Stimulated activated naive B cell treated with anti-CD40 and anti-IgM and Interleukin-4, amounts not matched to agents 10 μg/mL and 1 μg/mL and 100 μg/mL, for 72 hours (primary cell): ENCODE measurements at places on chromosomes 6 and 20.

DNA sequence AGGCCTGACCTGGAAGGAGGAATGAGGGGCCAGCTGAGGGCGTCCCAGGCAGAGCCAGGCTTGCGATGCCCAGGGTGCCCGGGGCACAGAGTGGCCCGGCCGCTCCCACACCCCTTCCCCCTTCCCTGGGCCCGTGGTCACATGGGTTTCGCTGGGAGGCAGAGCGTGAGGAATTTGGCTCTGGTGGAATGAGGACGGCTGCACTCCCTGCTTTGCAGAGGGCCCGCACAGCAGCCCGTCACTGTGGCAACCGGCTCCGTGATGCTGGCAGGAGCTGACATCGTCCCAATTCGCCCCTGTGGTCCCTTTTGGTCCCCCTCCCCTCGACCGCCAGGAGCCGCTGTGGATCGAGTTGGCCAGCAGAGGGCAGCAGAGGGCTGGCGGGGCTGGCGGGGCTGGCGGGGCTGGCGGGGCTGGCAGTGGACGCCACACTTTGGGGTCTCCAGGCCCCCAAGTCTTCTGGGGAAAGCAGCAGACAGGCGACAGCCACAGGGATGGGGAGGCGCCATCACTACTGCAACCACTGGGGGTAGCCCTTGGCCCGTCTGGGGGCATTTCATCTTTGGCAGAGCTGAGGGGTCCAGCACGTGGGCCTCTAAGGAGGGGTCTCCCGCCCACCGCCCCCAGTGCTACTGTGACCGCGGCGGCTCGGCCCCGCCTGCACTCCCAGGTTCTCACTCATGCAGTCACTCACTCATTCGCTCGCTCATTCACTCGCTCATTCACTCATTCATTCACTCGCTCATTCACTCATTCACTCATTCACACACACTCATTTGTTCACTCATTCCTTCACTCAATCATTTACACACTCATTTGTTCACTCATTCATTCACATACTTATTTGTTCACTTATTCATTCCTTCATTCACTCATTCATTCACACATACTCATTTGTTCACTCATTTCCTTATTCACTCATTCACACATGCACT, 49.7 kb upstream of the BHLHE23 start:
- DNase-seq = no peak

DNA sequence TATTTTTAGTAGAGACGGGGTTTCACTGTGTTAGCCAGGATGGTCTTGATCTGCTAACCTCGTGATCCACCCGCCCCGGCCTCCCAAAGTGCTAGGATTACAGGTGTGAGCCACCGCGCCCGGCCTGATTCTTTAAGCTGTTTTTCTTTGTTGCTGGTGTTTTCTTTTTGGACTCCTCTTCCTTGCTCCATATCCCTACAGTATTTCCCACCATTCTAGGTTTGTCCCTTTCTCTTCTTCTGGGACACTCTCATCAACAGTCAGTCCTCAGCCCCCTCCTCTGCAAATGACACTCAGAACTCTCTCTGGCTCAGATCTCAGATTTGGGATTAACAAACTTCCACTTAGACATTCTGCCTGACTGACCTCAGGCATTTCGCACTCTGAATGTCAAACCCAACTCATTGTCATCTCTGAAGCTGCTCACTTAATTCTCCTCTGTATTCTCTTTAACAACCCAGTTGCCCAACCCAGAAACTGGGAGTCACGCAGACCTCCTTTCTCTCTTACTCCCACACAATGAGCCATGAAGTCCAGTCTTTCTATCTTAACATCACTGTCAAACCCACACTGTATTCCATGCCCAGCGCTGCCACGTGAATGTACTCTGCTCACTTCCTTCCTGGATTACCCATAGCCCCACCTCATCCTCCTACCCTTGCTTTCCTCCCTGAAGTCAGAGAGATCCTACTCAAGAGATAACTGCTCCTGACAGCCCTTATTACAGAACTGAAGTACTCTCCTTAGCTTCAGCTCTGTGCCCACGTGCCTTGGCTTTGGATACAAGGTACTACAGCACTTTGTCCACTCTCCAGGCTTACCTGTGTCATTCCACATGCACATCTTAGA, 2.6 kb downstream of the MPIG6B start:
- DNase-seq = no peak

- no peak for DNase-seq
These were observed 182.3 kb downstream of the SASH1 start for GRCh38 chr6:148524976-148525375.

DNA sequence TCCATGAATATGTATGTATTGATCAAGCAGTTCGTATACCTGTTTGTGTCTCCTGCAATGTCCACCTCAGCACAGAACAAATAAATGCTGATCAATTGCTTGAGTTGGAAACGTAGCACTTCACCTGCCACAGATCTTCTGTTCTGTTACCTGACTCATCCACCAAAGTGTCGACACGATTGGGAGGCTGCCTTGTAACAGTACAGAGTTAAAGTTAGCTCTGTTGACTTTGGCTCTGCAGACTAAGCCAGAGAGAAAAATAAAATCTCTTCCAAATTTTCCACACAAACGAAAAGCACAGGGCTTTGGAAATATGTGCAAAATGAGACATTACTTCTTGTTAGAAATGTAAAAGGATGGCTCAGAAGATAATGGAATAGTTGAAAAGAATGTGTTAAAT, 245.4 kb downstream of the NRN1 start:
- DNase-seq = no peak

- no peak for DNase-seq
These were observed 1.5 kb upstream of the ASF1A start for GRCh38 chr6:118892355-118892991.

DNA sequence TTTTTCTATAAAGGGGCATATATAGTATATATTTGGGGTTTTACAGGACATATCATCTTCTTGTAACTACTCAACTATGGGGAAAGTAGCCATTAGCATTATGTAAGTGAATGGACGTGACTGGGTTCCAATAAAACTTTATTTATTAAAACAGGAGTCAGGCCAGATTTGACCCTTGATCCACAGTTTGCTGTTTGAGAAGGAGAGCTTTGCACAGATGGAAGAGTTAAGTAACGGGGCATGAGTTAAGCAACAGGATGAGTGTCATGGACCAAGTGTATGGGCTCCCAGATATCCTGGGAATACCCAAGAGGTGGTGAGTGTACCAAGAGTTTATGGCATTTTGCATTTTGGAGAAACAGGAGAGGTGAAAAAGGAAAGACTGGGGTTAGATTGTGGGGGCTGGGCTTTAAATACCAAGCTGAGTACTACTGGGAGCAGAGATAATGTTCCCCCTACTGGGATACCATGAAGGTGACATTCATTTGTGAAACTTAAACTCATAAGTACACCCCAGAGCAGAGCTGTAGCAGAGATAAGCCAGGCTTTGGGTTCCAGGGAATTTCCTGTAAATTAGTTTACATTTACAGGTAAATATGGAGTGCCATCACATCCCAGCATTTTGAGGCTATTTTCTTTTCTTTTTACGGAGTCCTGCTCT, 18.5 kb upstream of the SCUBE3 start:
- DNase-seq = no peak

DNA sequence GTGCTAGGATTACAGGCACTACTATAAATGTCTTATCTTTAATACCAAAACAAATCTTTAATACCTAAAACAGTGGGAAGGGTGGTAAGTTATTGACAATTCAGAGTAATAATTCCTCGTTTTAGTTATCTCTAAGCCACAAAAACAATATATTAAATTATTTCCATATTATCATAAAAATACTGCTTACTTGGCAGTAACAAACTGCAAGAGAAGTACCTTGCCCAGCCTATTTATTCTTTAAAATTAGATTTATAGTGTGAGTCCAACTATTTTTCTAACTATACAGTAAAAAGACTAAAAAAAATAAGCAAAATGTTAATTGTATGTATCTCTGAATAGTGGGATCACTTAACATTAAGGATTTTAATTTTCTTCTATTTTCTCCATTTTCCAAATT, 123.2 kb downstream of the HACE1 start:
- DNase-seq = no peak

- DNase-seq = no peak
These were observed 450.3 kb upstream of the BTBD3 start for GRCh38 chr20:11467436-11467835.

GRCh38 chr6:166423051-166423745, 40.5 kb upstream of the MPC1 start:
- no peak for DNase-seq

DNA sequence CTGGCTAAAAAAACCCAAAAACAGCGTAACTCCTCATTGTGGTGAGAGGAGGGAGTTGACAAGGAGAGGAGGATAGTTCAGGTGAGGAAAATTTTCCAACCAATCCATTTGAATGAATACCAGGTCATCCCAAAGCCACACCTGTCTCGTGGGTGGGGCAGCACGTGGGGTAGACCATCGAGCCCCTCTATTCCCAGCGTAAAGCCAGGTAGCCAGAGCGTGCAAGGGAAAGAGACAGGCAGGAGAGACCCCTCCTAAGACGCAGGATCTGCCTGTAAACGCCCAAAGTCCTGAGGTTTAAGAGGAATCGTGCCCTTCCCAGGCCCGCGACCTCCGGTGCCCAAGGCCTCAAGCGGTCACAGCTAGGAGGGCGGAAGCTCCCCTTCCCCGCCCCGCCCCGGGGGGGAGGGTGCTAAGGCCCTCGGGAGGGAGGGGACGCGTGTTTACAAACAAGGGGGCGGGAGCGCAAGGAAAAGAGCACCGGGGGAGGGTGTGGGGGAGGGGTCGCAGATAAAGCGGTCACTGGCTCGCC, 712 bp downstream of the RXRB start:
- DNase-seq = peak; percentile 56

- DNase-seq = peak; percentile 56
These were observed 78.8 kb downstream of the CDS2 start for GRCh38 chr20:5205348-5206210.

GRCh38 chr6:11297376-11297729, 64.9 kb upstream of the NEDD9 start:
- no peak for DNase-seq

- peak; percentile 65 for DNase-seq
These were observed 21.3 kb upstream of the HFE start for GRCh38 chr6:26065952-26066380.

DNA sequence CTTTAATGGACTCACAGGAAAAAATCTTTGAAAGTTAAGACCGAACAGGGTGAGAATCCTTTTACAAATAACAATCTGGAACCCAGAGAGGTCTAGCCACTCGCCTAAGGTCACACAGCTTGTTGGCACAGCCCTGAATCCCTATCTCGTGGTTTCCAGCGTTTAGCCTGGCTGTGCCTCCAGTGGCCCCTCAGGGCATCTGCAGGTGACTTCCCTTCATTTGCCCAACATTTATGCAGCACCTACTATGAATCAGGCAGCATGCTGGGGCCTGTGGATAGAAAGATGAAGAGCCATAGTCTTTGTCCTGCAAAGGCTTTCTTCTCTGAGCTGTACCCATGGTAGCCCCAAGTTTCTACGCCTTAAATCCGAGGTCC, 2.6 kb upstream of the NR2E1 start:
- no peak for DNase-seq

- no peak for DNase-seq
These were observed 11.0 kb downstream of the NCR2 start for GRCh38 chr6:41346441-41346840.

- DNase-seq = no peak
These were observed 343.9 kb downstream of the SOX4 start for GRCh38 chr6:21937466-21937865.

- no peak for DNase-seq
These were observed 5.0 kb downstream of the JAG1 start for GRCh38 chr20:10668677-10669368.
